ENCODE measurements at places on chromosomes 2 and 18.

- DNase-seq: no peak
These were observed 1438.7 kb upstream of the ZEB2 start for GRCh38 chr2:145958611-145959010.

DNA sequence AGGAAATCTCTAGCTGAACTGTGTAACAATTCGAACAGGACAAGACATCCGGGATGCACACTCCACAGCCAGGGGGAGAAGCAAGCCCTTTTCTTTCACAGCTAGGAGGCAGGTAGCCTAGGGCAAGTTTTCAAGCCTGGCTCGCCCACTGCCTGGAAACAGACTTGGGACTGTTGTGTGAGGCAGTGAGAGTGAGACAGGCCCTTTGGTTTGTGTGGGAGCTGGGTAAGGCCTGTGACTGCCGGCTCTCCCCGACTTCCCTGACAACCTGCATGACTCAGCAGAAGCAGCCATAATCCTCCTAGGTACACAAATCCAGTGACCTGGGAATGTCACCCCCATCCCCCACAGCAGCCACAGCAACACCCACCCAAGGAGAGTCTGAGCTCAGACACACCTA lies 179.7 kb downstream of the WDPCP start:
- DNase-seq: no peak

GRCh38 chr2:236875906-236876505 lies 209.7 kb upstream of the COPS8 start:
- no peak for DNase-seq

DNA sequence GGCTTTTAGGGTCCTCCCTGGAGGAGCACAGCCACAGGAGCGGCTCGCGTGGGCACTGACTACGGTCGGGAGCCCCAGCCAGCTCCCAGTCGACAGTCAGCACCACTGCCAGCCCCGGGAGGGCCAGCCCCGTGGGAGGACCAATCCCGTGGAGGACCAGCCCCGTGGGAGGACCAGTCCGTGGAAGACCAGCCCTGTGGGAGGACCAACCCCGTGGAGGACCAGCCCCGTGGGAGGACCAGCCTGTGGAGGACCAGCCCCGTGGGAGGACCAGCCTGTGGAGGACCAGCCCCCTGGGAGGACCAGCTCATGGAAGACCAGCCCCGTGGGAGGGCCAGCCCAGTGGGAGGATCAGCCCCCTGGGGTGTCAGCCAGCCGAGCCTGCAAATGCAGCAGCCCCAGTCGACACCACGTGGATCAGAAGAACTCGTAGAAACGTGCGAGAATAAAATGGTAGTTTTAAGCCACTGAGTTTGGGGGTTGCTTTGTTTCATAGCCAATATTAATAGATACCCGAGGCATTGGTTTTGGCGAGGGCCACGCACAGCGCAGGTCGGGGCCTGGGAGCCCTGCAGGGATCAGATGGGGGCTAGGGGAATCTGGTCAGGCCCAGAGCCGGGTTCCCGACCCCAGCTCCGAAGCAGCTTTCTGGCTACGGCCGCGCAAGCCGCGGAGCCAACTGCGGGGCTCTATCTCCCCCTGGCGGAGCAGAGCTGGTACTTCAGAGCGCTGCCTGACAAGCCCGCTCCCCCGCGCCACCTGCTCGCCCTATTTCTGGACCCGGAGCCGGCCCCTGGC lies 73.0 kb downstream of the TEX51 start:
- DNase-seq: peak; percentile 67

DNA sequence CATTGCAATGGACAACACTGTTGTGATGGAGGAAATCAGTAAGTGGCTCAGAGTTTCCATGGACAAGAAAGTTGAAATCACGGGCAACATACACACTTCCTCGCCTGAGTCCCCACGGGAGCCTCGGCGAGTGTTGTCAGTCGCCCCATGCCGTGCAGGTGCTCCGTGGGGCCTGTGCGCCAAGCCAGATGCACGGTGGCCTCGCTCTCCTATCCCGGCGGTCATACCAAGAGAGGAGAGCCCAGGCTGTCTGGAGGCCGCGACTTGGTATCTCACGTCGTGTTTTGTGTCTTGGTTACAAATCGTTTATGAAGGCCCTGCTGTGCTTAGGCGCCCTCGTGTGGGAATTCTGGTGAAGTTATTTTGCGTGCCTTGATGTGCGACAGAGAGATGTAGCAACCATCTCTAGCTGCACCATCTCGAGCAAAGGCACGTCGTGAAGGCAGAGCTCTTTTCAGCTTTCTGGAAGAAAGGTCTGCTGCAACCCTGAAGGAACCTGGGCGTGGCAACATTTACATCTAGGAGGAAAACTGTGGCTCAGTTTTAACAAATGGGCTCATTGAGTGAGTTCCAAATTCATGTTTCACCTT lies 21.8 kb downstream of the ATG4B start:
- DNase-seq: no peak

DNA sequence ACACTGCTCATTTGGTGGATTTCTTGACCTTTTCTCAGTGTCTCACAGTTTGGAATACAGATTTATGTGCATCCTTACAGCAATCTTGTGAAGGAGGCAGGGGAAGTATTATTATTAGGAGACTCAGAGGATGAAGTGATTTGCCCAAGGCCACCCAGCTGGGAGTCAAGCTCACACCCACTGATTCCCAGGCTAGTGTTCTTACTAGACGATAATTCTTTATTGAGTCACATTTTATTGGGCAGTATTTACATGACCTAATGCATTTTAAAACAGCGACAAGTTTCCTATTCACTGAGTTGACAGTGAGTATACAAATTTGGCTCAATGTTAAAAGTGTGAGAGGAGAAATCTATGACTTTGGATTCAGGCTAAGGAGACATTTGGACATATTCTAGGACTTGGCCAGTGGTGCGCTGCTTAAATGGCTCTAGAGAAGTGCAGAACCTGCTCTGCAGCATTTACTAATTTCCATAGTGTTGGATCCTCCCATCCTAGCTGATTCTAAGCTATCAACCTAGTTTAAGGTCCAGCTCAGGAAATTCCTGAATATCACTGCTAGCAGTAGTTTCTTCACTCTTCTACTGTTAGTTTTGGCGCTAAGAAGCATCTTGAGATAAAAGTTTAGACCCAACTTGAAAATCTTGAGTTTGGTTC lies 199.3 kb downstream of the MTX2 start:
- no peak for DNase-seq

DNA sequence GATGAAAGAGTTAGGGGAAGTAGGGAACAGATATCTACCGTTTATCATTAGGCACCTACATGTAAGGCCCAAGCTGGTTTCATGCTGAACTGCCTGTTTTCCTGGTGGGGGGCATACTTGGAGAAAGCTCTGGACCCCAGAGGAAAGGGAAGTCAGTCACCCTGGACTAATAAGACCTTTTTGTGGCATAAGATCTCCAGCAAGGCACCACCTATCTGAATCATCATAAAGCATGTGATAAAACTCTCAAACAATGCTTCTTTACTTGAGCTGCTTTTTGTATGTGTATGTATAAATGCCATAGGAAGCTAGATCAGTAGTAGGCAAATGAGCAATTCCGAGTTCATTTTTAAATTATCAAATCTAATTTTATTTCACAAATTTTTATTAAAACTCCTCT lies 104.8 kb downstream of the TANC1 start:
- DNase-seq: no peak

DNA sequence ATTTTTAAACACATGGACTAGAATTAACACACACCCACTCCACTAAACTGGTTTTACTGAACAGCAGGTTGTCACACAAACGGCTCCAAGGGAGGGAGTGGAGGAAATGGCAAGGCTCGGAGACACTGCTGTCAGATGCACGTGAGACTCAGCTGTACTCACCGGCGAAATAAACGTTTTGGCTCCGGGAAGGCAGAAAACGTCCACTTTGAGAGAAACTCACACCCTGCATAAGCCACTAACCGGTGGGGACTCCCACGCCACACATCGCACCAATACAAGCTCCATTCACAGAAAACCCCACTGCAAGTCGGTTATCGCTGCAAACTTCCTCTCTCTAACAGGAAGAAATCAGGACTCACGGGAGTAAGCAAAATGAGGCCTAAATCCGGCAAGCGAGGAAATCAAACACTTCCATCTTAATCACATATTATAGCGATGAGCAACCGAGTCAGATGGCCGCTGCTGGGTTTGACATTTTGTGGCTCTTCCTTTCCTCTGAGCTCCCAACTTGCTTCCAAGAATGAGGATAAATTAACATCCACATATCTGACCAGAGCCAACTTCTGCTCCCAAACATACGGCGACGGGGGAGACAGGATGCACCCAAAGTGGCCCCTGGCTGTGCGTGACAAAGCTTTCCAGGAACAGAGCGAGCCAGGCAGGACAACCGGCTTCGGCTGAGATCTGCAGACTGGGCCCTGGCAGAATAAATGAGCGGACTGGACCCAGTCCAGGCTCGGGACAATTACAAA lies 63.5 kb downstream of the HDAC4 start:
- DNase-seq: no peak

- DNase-seq: no peak
These were observed 204.1 kb upstream of the CYRIA start for GRCh38 chr2:16869711-16870110.

GRCh38 chr2:29253-29652 lies 17.1 kb downstream of the FAM110C start:
- no peak for DNase-seq

- DNase-seq: no peak
These were observed 100.1 kb upstream of the RNF152 start for GRCh38 chr18:61992923-61993322.

- no peak for DNase-seq
These were observed 6.0 kb downstream of the SPATA3 start for GRCh38 chr2:231001921-231002320.

Data from natural killer cell treated with Interleukin-12 subunit alpha and Interleukin-12 subunit beta and Interleukin-15 and Interleukin-18, amount 100 ng/mL, for 72 hours (primary cell).